PC-3 (cell line): ENCODE measurements at places on chromosomes 1 and 21. TPM values are rescaled to one million over a fixed set of nuclear protein-coding genes. Genes with fewer than 3 reads are reported as not detected.

DNA sequence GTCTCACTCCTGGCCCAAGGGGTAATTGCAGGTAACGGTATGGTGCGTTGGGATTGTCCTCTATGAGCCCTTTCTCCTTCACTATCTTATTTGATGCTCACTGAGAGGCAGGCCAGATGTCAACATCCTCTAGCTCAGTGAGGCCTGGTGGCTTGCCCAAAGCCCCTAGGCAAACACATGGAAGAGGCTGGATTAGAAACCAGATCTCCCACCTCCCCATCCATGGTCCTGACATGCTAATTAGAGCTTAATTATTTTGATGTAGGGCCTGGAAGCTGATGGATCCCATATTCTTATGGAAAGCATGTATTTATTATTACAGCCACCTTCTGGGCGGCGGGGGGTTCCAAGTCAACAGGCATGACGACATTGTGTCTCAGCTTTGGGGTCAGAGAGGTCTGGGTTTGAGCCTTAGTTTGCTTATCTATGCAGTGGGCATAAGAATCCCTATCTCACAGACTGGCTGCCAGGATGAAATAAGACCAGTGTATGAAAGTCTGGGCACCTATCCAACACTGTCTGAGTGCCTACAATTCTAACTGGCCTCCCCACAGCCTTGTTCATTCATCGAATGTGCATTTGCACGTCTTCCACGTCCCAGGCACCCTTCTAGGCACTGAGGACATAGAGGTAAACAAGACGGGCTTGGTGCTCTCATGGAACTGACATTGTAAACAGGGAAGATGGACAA is 6.2 kb downstream of the SMPDL3B start:
- no peak for DNase-seq

Gene MEX3A
- total RNA-seq: 12.9 and 14.7 TPM in 2 replicates

Gene LCE3D
- total RNA-seq: not detected in 2 replicates

- no peak for DNase-seq
These were observed 135.9 kb downstream of the HUNK start for GRCh38 chr21:32008714-32009113.

- no peak for DNase-seq
These were observed 88.0 kb downstream of the SIK1 start for GRCh38 chr21:43338951-43339350.

DNA sequence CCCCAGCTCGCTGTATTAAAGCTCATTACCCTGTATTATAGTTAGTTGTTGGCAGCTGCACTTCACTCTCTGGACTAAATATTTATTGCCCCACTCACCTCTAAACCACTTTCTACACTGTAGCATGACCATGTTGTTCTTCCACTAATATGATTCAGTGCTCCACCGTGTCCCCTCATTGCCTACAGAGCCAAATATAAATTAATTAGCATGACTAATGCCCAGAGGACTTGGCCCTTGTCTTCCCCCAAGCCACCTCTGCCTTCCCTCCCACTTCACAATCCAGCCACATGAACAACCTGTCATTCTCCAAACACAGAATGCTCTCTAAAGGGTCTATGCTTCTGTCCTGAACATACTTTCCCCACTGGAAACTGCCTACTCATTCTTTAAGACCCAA is 276.5 kb downstream of the PLPP3 start:
- peak; percentile 91 for DNase-seq
